ENCODE measurements at places on chromosomes 1 and 21. TPM values are rescaled to one million over a fixed set of nuclear protein-coding genes. Genes with fewer than 3 reads are reported as not detected.

DNA sequence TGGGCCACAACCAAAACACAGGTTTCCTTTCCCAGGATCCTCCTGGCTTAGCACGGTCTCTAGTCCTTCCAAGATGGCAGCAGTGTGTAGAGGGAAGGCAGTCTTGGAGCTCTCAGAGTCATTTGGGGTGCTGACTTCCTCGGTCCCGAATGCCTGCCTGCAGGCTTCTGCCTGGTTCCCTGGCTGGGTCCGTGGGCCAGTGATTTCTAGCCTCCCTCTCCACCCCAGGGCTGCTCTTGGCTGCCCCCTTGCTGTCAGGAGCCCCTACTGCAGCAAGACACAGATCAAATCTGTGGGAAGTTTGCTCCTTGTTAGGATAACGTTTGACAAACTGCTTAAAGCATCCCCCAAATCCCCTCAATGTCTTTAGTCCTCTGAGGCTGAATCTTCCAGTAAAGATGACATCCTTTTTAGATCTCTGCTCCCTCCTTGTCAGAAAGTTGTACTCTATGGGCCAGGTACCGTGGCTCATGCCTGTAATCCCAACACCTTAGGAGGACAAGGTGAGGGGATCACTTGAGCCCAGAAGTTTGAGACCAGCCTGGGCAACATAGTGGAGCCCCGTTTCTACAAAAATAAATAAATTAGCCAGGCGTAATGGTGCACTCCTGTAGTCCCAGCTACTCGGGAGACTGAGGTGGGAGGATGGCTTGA, 272.5 kb downstream of the RRAGC start:
- peak; percentile 54 for DNase-seq

GRCh38 chr1:107975851-107976250, 10.9 kb upstream of the VAV3 start:
- no peak for DNase-seq

GRCh38 chr1:228837817-228838716, 102.8 kb downstream of the RHOU start:
- peak; percentile 92 for DNase-seq

IRF2BP2 gene
- 66.5 TPM for total RNA-seq

- DNase-seq = peak; percentile 93
Measured at GRCh38 chr1:9128520-9129265, at the start of gene GPR157. Gene GPR157, minus strand, starts transcription at chr1:9129102. Its CDS starts 75 bp downstream, at chr1:9129027.

ERICH3 gene
- total RNA-seq = 1.1 TPM
